NCI-H2227 treated with DMSO at 0.1 percent for 48 hours (cell line): ENCODE measurements at places on chromosomes 13 and 19.

DNA sequence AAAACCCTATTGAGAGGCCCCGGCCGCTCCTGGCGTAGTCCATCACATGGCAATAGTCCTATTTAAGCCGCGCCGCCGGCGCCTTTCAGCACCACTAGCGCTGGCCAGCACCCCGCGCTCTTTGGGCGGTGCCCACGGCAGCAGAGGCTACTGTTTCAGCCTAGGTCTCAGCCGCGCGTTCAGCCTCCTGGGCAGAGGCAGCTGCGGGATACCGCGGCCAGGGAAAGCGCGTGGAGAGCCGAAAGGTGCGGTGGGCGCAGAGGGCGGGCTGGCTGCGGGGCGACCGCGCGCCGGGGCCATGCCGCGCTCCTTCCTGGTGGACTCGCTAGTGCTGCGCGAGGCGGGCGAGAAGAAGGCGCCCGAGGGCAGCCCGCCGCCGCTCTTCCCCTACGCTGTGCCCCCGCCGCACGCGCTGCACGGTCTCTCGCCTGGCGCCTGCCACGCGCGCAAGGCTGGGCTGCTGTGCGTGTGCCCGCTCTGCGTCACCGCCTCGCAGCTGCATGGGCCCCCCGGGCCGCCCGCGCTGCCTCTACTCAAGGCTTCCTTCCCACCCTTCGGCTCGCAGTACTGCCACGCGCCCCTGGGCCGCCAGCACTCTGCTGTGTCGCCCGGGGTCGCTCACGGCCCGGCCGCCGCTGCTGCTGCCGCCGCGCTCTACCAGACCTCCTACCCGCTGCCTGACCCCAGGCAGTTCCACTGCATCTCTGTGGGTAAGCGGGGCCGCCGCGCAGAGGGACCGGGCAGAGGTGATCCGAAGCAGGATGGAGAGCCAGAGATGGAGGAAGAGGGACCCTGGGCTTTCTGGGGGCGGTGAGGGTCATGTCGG is at the start of gene GSX1:
Gene GSX1, plus strand, starts transcription at position 91 of the 826 bp plus-strand sequence. Its CDS starts 208 bp downstream, at position 299.
- DNase-seq: no peak

DNA sequence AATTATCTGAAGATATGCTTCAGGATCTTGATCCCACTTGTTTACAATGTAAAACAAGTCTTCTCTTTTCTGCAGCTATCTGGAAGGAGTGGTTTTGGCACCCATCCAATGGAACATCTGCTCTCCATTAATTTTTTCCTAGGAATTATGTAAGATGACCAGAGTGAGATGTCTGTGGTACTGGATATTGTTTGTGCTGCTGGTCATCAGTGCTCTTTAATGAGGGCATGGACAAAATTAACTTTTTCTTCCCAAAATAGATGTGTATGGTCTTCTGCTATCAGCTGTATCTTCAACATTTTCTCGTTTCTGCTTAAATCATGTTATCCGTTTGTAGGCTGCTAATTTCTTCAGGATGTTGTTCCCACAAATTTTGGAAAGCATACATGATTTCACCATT is 415.4 kb upstream of the KLHL1 start:
- DNase-seq: peak; percentile 9

DNA sequence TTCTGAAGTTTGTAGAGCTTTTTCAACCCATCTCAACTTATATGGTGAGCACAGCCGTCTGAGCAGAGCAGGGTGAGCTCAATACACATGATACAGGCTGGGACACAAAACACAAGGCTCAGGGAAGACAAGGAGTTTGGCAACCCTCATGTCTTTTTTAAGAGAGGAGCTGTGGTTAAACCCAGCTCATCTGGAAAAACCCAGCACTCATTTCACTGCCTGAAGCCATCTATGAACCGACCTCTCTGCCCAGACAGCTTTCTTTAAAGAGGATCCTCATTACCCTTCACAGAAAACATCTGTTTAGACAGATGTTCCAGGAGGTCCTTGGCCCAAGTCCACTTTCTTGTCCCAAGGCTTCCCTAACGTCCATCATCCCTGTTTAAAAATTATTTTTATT is 170.0 kb upstream of the TSHZ3 start:
- no peak for DNase-seq

- DNase-seq: no peak
These were observed 41.5 kb downstream of the PDS5B start for GRCh38 chr13:32627793-32628192.

DNA sequence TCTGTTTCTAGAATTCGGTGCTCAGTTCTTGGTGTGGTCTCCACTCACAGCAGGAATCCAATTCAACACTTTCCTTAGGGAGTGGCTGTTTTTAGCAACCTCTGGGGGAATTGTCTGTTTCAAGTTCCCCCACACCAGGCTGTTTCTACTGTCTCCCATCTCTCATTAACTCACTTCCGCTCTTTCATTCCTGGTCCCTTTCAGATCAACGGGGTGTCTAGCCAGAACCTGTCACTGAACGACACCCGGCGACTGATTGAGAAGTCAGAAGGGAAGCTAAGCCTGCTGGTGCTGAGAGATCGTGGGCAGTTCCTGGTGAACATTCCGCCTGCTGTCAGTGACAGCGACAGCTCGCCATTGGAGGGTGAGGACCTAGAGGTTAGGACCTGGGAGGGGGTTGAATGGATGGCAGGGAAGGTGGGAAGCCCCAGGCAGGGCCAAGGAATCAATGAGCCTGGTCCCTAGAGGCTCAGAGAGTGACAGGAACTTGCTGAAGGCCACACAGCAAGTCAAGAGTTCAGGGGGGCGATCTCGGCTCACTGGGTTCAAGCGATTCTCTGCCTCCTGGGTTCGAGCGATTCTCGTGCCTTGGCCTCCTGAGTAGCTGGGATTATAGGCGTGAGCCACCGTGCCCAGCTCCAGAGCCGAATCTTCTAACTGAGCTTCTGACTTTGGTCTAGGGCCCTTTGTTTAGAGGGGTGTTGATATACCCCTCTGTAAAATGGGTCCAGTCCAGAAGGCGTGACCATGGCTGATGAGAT is 25.5 kb downstream of the TJP3 start:
- DNase-seq: no peak

GRCh38 chr13:65915195-65915594 is 1314.9 kb downstream of the PCDH9 start:
- no peak for DNase-seq

DNA sequence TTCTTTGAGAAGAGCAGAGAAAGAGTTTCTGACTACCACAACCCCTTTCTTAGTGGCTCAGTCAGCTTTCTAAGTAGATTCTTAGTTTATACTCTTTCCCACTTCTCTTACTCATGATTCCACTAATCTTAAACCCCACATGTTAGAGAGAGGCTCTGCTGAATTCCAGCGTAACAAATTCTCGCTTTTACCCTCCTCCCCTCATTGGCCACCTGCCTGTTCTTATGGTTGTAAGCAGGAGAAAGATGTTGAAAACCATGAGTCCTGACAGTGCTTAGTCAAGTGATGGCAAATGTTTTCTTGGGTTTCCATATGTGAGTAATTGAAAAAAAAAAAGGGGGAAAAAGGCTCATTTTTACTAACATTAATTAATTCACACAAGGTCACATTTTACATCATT is 125.9 kb downstream of the ZDHHC20 start:
- no peak for DNase-seq

DNA sequence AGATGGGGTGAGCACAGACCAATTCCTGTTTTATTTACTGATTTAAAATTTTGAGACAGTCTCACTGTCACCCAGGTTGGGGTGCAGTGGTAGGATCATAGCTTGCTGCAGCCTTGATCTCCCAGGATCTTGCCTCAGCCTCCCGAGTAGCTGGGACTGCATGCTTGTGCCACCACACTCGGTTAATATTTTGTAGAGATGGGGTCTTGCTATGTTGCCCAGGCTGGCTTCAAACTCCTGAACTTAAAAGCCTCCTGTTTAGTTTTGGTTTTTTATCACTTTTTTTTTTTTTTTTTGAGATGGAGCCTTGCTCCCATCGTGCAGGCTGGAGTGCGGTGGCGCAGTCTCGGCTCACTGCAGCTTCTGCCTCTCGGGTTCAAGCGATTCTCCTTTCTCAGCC is 4.7 kb downstream of the UBA52 start:
- no peak for DNase-seq

GRCh38 chr13:26531742-26532141 is 25.7 kb upstream of the WASF3 start:
- no peak for DNase-seq

DNA sequence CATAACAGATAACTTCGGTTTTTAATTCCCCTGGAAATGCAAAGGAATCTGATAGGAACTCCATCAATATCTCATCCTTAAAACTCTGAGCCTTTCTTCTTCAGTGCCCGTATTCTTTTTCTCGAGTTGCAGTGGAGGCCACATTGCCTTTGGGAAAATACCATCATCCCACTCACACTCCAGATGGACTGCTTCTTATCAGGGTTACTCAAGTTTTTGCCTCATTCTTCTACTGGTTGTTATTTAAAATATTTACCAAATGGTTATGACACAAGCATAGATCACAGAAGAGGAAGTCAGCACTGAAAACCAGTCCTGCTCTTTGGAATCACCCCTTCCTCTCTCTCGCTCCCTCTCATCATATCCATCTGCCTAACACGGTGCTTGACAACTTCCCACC is 1020.5 kb upstream of the SLC10A2 start:
- no peak for DNase-seq

DNA sequence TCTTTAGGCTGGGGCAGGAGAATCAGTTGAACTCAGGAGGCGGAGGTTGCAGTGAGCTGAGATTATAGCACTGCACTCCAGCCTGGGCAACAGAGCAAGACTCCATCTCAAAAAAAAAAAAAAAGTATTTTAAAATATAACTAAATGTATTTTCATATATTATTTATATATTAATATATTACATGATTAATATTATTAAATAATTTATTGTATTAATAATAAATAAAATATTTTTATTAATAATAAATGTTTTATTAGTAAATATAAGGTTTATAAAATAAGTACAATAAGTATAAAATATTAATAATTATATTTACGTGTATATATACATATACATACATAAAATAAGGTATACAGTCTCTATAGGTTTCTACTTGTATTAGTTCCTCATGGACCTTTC is 56.8 kb downstream of the SKA3 start:
- no peak for DNase-seq

- no peak for DNase-seq
These were observed 318.3 kb downstream of the FOXO1 start for GRCh38 chr13:40348096-40348679.

DNA sequence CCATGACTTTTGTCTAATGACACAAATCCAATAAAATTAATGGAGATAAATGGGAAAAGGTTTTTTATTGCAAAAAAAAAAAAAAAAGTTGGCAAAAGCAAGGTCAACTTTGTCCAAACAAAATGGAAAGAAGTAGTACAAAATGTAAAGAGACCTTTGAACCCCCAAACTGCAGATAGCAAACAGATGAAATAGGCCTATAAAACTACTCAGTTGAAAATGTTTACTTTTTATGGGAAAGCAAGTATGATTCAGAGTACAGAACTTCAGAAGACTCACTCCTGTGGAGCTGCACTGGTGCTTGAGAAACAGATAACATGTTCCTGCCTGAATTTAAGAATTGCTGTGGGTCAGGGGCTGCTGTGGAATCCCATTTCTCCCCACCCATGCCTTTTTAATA is 9.8 kb upstream of the ZNF177 start:
- no peak for DNase-seq

DNA sequence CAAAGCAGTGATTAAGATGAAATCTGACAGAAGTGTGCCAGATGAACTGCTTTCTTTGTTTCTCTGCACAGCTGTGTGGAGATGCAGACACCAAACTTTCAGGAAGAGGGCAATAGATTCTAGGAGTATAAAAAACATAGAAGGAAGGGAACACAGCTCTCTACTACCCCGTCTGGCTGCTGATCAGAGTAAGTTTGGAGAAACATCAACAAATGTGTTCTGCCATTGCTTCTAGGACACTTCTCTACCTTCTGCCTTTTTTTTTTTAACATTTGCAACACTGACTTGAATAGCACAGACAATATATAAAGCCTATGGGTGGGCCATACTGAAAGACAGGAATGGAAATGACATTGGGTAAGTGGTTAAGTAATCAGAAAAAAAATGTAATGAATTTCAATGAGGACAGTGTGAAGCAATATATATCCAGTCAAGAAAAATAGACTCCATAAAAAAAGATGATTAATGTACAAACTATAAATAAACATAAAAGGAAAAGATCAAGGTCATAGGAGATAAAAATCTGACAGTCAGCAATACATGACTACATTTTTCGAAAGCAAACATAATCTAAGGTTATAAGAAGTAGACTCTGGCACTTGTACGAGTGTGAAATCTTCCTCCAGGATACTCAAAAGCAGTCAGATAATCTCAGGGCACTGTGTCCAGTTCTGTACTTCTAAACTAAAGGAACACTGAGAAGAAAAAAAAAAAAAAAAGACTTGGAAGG is 21.4 kb downstream of the NUFIP1 start:
- DNase-seq: no peak

DNA sequence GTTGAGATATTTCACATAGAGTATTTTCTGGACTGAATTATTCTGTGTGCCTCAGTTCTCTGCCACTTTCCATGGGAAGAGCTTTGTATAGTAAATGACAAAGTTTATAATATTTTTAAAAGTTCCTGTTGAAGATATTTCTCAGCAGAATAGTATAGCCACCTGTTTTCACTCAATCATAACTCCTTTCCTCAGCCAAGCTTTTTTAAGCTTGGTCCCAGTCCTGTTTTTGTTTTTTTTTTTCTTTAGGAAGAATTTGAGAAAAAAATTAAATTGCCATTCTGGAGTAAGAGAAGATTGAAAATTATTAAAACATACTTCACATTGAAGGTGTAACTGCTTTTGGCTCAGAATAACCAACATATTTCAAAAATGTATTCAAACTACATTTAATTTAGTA is 55.5 kb downstream of the ENOX1 start:
- DNase-seq: no peak
